ENCODE measurements at places on chromosomes 5 and 9.

GRCh38 chr9:136791516-136792276 lies 552 bp downstream of the TMEM141 start:
- DNase-seq, result peak; percentile 77

DNA sequence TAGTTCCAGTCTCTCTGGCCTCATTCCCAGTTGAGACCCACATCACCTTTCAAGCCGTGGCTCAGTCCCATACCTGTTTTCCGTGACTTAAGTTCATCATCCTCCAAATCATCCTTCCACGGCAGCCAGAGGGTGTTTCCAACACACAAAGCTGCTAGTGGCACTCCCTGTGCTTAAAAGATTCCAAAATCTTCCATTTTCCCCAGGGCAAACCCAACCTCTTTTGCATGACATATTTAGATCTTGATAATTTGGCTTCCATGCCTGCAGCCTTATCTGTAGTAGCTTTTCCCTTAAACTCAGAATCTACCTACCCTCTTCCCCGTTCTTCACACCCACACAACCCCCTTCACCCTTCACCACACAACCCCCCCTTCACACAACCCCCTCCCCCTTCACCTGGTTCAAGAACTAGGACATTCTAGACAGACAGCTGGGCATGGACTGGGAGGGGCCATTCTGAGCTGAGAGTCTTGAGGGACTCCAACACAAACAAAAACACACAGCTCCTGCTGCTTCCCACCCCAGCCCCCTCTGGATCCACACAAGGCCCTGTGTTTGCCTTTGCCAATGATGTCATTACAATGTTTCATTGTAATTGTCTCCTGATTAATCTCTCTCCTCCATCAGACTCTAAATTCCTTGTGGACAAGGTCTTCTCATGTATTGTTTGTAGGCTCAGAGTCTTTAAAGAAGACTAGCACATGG lies 268.2 kb downstream of the SH3GL2 start:
- DNase-seq, result no peak

DNA sequence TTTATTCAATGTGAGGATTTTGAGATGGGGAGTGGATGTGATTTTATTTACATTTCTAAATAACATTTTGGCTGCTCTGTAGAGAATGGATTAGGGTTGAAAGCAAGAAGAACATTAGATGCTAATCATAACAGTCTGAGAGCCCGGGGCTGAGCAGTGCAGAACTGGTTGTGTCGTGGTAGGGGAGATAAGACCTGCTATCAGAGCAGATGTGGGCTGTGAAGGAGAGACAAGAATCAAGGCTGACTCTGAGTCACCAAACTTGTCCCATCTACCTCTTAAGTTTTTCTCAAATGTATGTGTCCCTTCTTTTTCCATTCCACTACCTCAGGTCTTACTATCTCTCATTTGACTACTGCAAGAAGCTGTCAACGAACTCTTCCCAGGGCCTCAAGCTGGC lies 35.4 kb upstream of the SLC28A3 start:
- no peak for DNase-seq

GRCh38 chr9:87795178-87795577 lies 69.3 kb downstream of the CTSL start:
- DNase-seq, result no peak

DNA sequence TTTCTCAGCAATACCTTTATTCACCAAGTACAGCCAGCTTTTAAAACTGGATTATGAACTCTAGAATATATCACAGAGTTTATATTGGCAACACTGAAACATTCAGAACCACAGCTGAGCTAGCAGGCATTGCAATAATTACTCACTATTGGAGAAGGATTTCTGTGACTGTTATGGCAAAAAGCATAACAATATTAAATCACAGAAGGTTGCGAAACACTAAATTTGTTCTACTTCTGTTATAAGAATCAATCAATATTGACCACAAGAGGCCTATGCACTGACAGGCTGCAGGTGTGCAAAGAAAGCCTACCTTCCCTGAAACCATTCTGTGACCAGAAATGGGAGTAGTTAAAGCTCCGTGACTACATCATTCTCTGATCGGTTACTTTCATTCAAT lies 59.2 kb downstream of the AP3B1 start:
- no peak for DNase-seq

DNA sequence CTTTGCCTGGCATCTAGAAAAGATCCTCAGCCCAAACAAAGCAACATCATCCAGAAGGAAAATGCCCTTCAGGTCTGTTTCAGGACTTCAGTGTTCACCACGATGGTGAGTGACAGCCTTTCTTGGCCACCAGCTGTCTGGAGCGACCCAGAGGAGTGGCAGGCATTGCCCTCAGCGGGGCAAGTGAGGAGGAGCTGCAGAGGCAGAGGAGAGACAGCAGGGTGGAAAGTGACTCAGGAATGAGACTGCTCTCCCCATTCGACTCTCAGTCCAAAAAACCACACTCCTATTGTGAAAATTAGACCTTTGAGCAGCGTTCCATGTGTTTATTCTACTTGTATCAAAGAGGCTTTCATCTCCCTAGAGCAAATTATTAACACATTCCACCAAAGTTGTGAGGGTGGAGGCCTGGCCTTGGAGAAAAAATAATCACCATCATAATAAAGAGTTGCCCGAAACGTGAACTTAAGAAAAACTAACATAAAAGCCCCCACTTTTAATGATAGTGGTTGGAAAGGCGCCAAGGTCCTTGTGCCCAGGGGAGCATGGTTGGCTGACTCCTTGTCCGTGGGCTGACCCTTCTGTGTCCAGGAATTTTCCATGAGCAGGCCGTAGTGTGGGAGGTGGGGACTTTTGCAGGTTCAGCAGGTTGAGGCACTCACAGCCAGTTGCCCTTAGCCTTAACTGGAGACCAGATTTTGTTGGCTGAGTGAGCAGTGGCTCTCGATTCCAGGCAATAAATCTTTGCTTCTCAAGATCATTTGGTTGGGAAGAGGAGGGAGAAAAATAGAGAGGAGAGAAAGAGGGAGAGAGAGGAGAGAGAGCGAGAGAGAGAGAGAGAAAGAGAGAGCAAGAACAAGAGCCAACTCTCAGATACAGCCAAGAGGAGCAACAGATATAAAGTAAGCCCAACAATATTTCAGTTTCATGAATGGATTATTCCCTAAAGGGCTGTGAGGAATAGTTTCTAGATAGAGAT lies 125.9 kb upstream of the ANKRD55 start:
- no peak for DNase-seq

- DNase-seq, result no peak
Observed at GRCh38 chr9:17191082-17191481, 56.2 kb downstream of the CNTLN start.

DNA sequence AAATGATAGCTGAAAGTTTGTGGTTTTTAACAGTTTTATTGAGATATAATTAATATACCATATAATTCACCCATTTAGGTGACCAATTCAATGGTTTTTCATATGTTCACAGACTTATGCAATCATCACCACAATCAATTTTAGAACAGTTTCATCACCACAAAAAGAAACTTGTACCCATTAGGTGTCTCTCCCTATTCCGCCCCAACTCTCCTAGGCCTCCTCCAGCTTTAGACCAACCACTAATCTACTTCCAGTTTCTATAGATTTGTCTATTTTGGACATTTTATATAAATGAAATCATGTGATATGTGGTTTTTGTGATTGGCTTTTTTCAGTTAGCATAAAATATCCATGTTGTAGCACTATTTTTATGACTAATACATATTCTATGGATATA lies 38.6 kb downstream of the YTHDC2 start:
- DNase-seq, result no peak

GRCh38 chr9:80326105-80326504 lies 754.3 kb downstream of the TLE4 start:
- no peak for DNase-seq

GRCh38 chr5:88888848-88889188 lies 5.8 kb upstream of the MEF2C start:
- no peak for DNase-seq

DNA sequence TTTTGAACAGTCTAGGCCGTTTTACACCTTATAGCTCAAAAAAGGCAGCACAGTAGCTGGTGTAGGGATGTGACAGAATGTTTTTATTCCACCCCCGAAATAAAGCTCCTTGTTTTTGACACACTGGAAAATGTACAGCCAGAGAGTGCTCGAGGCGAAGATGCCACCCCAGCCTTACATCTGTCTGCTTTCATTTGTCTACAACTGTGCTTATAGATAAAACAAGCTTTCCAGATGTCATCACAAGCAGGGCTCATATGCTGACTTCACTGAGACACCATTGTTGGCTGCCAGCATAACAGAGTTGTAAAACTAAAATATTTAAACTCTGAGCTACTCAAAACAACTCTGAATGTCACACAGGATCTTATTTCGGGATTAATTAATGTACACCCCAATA lies 386.3 kb downstream of the BNC2 start:
- no peak for DNase-seq

GRCh38 chr5:108747774-108748400 lies at the start of gene FER:
FER (plus strand) TSS chr5:108747897; CDS start chr5:108798183, 50,286 bp downstream.
- no peak for DNase-seq

- DNase-seq, result no peak
Observed at GRCh38 chr5:14229734-14230133, 86.6 kb downstream of the TRIO start.

DNA sequence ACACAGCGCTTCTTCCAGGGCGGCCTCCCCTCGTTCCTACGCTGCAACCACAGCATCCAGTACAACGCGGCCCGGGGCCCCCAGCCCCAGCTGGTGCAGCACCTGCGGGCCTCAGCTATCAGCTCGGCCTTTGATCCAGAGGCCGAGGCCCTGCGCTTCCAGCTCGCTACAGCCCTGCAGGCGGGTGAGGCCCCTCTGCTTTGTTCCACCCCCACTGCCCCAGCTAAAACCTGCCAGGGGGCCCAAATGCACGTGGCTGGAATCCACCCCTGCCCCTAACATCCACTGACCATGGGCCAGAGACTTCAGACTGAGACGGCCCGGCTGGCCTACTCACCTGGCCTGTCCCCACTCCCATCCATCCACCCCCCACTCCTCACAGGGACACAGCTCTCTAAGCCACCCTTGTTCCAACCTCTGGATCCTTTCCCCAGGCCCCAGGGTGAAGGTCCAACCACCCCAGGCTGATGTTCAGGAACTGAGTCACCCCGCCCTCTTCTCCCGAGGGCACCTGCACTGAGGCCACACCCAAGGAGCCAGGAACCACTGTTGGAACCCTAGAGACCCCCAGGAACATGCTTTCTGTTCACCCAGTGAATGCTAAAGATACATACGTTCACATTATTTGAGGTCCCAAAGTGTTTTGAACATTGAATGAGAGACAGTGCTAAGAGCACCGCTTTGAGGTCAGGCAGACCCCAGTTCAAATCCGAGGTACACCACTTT lies 18.9 kb upstream of the ASS1 start:
- DNase-seq, result no peak

DNA sequence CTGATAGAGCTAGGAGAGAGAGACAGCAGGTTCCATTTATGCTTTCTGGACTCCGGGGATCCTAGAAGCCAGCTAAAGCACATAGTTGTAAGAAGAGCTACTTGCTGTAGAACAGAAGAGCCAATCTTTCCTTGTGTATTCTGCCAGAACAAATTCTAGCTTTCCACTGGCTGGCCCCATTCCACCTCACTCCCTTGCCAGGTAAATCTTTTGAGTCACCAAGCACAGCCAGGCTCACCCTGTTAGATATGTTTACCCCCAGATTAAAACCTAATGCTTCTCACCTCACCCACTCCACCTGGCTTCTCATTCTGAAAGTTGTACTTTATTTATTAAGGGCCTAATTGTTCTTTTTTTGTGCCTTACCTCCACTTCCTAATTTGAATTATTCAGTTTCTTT lies 48.9 kb upstream of the CHD1 start:
- DNase-seq, result no peak

DNA sequence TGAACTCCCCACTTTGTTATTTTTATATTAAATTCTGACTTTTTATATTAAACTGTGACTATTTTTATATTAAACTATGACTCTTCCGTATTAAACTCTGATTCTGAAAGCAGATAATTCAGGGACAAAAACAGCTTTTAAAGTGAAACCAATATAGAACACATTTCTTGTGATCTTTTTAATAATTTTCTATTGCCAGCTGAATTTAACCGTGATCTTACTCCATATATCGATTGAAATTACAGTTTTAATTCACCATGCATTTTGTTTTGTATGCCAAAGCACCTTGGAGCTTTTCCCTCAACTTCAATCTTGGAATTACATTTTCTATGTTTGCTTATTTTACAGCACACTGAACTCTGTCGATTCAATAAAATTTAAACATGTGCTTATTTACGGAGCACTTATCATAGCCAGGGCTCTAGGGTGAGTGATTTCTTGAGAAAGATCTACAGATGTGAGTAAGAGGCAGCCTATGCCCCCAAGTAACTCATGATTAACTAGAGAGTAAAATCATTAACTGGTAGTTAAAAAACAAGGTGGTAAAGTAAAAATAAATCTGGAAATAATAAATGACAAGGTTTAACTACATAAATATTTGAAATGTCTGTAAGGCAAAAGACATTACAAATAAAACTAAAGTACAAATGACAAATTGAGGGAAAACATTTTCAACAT lies 72.9 kb upstream of the ALDH1B1 start:
- no peak for DNase-seq

DNA sequence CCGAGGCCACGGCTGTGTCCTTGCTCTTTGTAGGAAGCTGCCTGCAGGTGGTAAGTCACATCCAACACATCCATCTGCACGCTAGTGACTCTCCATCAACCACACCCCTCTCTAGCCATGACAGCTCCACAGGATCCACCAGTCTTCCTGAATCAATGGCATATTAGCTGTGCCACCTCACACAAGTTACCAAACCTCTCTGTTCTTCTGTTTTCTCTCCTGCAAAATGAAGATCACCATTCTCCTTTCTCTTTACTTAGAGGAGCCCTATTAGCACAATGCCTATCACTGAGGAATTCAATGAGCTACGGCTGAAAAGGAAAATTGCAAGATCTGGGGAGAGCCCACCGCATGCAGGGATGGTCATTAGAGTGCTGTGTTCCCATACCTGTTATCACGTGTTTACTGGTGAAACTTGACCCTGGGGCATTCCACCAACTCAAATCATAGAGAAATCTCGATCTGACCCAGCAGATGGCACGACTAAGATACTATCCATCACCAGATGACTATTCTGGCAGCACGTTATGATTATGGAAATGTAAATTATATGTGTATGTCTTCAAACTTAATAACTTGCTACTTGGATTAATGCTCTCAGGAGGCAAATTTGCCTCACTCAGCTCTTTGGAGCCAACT lies 20.9 kb downstream of the WHRN start:
- no peak for DNase-seq

GRCh38 chr9:89247431-89248353 lies 63.3 kb upstream of the CKS2 start:
- DNase-seq, result no peak

DNA sequence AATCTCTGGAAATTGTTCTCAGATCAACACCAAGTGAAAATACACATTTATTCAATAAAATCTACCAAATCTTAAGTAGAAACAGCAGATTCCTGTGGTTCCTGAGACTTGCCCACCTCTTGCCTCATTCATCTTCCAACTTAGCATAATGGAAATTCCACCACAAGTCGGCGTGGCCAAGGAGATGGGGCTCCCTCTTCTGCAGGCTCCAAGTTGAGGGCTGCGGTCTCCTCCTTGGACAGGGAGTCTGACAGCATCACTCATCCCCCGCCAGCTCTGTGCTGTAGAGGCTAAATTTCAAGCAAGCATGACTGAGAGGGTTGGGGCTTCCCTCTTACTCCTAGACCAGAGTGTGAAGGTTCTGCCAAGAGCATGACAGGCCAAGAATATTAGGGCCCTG lies 273.7 kb downstream of the DIRAS2 start:
- DNase-seq, result no peak

GRCh38 chr5:55897206-55897894 lies 46.2 kb downstream of the IL31RA start:
- DNase-seq, result no peak

- DNase-seq, result no peak
Observed at GRCh38 chr9:78563269-78563668, 266.3 kb downstream of the PSAT1 start.

GRCh38 chr9:135908754-135909204 lies 1.4 kb upstream of the CAMSAP1 start:
- no peak for DNase-seq

Measured in CD4-positive, alpha-beta T cell treated with Interleukin-1 beta for 1 hour (primary cell).